ENCODE measurements at places on chromosomes 2 and 18.
A peak's percentile ranks its signal among the peaks of the same experiment; 100 is the strongest.

- no peak for DNase-seq
Measured at GRCh38 chr2:185185044-185185443, 553.6 kb upstream of the FSIP2 start.

DNA sequence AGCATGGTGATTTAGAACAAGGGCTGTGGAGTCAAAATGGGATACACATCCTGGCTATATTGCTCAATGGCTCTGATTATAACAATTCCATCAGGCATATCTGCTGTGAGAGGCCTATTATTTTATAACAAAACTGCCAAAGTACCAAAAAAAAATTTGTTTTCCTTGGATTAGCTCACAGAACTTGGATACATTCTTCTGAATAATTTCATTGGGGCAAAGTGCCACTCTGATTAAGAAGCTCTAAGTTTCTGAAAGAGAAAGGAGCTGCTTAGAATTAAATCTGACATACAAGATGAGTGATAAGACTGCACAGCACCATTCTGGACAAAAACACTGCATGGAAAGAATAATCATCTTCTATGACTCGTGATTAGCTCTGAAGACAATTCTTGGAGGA, 85.7 kb downstream of the SMC6 start:
- peak; percentile 35 for DNase-seq

DNA sequence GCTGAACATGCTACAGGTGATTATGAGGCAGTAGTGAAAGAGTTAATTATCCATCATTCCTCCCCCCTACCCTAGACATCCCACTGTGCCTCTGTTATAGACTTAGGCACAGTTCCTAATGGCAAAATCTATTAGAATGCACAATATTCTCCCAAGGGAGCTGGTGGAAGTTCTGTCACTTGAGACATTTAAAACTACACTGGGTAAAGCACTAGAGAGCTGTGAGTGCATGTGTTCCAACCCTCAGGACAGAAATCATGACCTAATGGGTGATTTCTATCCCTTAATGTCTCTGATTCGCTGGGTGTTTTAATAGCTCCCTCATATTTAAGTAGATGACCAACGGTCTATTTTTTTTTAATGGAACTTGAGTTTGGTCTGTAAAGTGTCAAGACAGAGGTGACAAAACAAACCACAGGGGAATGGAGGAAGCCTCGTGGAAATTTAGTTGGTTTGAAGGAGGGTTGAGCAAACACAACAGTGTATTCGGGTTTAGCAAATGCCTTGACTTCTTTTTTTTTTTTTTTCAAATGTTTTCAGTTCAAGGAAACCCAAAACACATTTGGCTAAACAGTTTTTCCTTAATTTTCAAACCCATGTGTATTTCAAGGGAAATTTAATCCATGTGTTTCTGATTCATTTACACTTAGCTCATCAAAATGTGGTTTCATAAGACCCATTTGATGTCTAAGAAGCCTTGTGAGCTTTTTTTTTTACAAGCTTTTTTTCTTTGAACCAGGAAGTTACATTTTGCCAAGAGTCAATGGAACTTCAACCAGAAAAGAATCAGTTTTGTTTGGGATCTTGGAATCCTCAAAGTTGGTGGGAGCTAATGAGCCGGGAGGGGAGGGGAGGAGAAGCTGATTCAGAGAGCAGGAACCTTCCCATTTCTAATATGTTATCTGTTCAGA, 665.1 kb upstream of the ZEB2 start:
- peak; percentile 52 for DNase-seq

- no peak for DNase-seq
Measured at GRCh38 chr2:138486363-138487198, 15.0 kb upstream of the SPOPL start.

- no peak for DNase-seq
Measured at GRCh38 chr18:47826157-47827074, 104.0 kb downstream of the SMAD2 start.

DNA sequence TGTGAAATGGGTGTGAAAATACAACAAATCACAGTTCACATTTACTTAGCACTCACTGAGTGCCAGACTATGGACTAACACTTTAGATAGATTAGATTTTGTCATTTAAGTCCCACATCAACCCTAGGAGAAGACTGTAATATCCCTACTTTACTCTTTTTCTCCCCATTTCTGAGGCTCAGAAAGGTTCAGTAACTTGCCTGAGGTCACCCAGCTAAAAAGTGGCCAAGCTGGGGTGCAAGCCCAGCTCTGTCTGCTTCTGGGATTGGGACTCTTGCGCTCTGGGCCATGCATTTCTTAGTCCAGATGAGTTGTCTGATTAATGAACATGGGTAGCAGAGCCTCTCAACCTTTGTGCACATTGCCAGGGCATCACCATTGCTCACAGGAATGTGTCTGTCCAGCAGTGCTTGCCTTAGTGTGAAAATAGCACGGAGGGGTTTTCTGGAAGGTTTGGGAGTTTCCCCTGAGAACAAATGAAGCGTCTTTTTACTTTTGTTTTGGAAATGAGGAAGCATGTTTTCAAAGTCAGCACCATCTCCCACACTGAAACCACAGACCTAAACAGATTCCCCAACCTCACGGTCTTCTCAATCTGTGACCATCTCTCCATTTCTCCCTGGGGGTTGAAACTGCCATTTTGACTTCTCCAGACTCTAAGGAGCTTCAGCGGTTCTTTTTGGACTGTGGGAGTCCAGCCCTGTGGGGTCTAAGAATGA, 31.9 kb downstream of the NRP2 start:
- DNase-seq, result no peak

DNA sequence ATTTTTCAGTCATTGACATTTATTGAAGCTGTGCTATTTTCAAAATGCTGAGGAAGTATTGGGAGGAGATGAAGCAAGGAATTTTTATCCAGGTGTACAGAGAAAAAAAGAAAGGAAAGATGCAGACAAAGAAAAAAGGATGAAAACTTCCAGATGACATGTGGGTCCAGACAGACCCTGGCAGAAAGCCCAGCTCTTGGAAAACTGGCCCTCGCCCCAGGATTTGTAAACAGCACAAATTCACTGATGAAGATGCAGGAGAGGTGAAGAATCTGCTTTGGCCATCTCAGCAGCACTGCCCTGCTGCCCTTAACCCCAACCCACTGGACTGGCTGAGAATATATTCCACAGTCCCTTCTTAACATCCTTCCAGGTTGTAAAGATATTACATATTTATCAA, 12.5 kb downstream of the TACR1 start:
- DNase-seq, result no peak

- no peak for DNase-seq
Measured at GRCh38 chr2:201261471-201261870, 1.1 kb downstream of the CASP8 start.

DNA sequence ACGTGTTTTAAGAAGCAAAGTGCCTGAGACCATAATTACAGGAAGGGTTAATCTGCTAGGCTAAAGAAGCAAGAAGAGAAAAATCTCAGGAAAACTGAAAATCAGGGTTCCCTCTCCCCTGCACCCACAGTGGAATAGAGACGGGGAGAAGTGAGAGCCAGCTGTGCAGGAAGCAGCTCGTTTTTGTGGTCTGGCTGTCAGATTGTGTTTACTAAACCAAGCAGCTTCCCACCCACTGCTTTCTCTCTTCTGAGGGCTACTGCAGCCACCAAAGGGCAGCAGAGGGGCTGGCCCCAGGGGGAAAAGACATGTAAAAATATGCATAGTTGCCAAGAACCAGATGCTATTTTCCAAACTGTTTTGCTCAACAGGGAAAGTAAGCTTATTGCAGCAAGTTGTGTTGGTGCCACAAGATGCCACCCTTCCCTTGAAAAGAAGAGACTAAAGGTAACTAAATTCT, 72.6 kb upstream of the THUMPD2 start:
- peak; percentile 74 for DNase-seq

DNA sequence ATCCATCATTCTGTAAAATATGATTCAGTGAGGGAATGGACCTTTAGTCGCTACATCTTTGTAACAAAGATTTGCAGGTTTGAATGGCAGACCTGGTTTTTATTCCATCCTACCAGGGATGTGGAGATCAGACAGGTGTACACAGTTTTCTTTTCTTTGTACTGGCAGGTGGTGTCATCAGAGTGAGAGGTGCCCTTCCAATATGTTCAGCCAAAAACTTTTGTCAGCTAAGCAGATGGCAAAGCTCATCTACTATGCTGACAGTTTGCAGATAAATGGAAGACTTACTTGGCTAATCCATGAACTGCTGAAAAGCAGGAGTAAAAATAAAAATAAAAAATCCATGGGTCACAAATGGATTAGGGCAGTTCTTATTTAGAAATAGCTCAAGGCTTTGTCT, 185.5 kb upstream of the DOK6 start:
- DNase-seq, result no peak

DNA sequence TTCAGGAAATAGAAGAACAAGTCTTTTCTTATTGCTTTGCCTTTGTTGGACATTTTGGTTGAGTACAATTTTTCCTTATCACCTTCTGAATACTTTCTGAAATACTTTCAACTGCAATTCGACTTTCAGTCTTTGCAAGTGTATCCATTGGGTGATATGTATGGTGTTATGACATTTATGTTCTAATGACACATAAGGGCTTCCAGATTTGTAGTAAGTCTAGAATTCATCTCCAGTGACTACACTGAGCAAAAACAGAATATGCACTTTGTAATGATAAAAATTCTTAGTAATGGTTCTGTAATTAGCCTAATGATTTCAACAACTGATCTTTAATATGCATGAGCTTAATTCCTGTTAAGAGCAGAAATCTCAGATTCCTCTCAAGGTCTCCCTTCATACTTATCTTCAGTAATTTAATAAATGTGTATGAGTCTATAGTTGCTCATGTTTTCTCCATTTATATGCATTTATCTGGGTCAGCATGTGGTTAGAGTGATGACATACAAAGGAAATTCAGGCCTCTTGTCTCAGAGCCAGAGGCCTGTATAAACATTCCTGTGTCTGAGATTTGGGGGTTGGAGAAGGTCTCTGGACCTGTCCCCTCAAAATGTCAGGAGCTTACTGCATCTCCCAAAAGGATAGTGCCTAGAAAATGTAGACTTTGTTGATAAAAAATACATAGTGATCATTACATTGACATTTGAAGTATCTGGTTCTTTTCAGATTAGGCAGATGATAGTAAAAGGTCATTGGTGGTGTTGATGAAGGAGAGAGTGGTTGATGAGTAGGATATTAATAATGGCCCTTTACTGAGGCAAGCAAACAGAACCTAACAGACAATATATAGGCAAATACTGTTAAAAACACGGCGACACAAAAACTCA, 114.9 kb downstream of the QPCT start:
- DNase-seq, result no peak

- no peak for DNase-seq
Measured at GRCh38 chr2:190052307-190052706, 10.2 kb downstream of the MSTN start.

GRCh38 chr2:192932376-192932775, 737.6 kb upstream of the TMEFF2 start:
- no peak for DNase-seq

- no peak for DNase-seq
Measured at GRCh38 chr2:159774370-159774990, 23.5 kb downstream of the CD302 start.

DNA sequence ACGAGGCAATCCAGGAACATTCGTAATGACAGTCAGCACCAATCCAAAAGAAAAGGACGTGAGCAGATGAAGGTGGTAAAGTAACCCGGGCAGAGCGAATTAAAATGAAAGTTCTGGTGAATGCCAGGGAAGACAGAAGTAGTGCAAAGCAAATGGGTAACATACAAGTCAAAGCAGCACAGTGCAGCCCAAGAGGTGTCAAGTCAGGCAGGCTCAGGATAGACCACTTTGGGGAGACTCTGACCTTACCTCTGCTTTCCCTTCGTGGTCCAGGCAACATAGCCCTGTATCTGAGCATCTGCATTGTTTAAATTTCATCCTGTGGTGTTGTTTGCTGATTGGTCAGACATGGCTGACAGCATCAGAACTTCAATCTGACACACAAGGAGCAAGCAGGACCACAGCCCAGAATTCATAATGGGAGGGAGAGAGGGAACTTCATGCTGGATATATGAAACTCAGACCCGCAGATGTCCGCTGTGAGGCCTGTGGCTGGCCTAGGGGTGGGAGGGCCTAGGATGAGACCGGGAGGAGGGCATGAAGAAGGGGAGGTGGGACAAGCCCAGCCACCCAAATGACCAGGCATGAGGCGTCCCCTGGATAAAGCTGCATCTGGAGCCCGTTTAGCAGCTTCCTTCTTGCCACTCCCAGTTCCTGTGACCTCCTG, 285.7 kb downstream of the TCF4 start:
- no peak for DNase-seq
